Type B pancreatic cell (in vitro differentiated cells): ENCODE measurements at places on chromosomes 13 and 19. TPM values are rescaled to one million over a fixed set of nuclear protein-coding genes. Genes with fewer than 3 reads are reported as not detected.

The ZNF560 gene
- 0.10 TPM in 1 of 2 replicates, not detected in the other for total RNA-seq

The GRK1 gene
- total RNA-seq = 0.24 and 0.85 TPM in 2 replicates

GRCh38 chr13:107365466-107366215 lies 797.7 kb upstream of the ARGLU1 start:
- DNase-seq = no peak
- H3K4me1 ChIP-seq = no peaks in the 10 kb centered on the region
- no peak overlapping the region for H3K27ac ChIP-seq

GRCh38 chr13:40671956-40672764 lies 5.7 kb upstream of the FOXO1 start:
- H3K27ac ChIP-seq = no peak overlapping the region
- no peaks in the 10 kb centered on the region for H3K36me3 ChIP-seq
- peaks cover 17% of the 10 kb centered on the region for H3K4me1 ChIP-seq
- no peak for DNase-seq
- no peak overlapping the region for H3K4me3 ChIP-seq
- peaks cover 10% of the 10 kb centered on the region for H3K27me3 ChIP-seq

- H3K4me1 ChIP-seq = peaks cover 12% of the 10 kb centered on the region
- H3K27ac ChIP-seq = no peak overlapping the region
- H3K4me3 ChIP-seq = no peak overlapping the region
- H3K36me3 ChIP-seq = peaks cover 11% of the 10 kb centered on the region
- no peak for DNase-seq
Measured at GRCh38 chr19:40219721-40220276, 1.6 kb upstream of the TTC9B start.

GRCh38 chr19:43265664-43266025 lies 3.7 kb downstream of the PSG9 start:
- no peaks in the 10 kb centered on the region for H3K27me3 ChIP-seq
- no peaks in the 10 kb centered on the region for H3K36me3 ChIP-seq
- no peak overlapping the region for H3K27ac ChIP-seq
- H3K4me1 ChIP-seq = no peaks in the 10 kb centered on the region
- H3K4me3 ChIP-seq = no peak overlapping the region

The KIR3DL1 gene
- not detected in 2 replicates for total RNA-seq

- DNase-seq = no peak
- H3K4me1 ChIP-seq = peaks cover 4% of the 10 kb centered on the region
- no peak overlapping the region for H3K27ac ChIP-seq
- H3K27me3 ChIP-seq = peaks cover 68% of the 10 kb centered on the region
- H3K36me3 ChIP-seq = no peaks in the 10 kb centered on the region
Measured at GRCh38 chr13:49218493-49219051, 1.6 kb upstream of the MLNR start.
